H7 (cell line): ENCODE measurements at places on chromosomes 2 and 18.

GRCh38 chr18:36349552-36349951 is 52.0 kb downstream of the FHOD3 start:
- no peak for DNase-seq

DNA sequence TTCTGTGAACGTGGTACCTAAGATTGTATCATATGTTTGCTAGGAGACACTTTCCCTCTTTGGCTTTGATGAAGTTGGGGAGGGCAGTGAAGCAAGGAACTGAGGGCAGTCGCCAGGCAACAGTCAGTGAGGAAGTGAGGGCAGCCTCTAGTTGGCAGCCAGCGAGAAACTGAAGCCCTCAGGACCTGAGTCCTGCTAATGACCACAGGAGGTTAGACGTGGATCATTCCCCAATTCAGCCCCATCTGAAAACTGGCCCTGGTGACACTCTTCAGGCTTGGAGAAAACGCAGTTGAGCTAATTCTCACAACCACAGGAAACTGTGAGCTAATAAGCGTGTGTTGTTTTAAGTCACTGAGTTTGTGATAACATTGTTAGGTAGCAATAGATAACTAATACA is 84.5 kb upstream of the REG3G start:
- no peak for DNase-seq

DNA sequence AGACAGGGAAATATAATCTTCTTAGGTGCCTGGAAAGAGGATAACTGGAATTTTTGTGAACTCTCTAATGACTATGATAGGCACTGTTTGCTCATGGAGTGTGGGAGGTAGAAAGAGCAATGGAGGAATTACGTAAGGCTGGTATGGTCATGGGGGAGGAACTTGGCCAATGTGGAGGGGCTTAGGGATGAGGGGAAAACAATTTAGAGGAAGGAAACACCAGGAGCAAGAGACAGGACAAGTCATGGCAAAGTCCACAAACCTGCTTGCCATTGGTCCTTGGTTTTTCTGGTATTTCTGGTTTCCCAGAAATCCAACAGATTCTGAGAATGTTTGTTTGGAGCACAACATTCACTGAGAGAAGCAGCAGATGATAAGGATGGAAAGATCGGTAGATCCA is 274.2 kb downstream of the DYSF start:
- DNase-seq, result no peak

DNA sequence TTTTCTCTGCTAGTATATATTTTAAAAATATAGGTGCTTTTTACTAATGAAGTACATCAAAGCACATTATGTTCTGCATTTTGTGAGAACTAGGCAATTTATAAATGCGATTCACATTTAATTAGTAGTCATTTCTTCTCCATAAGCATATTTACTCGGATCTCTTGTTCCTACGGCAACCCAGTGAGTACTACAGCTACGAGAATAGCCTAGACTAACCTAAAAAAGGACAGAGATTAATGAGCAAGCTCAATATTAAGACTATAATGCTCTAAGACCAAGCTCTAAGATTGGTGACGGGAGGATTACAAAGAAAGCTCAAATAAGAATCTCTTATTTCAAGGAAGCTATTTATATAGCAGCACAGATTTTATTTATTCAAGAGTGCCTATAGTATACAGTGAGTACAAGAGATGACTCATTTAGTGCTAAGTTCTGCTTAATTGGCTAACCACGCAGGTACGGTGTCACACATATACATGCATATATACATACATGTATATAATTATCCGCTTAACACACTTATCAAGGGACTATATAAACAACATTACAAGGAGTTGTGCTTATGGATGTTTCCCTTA is 364.7 kb downstream of the GPD2 start:
- no peak for DNase-seq

- no peak for DNase-seq
Measured at GRCh38 chr18:64966667-64967066, 784.1 kb upstream of the CDH7 start.
